Upper lobe of right lung (tissue), 1 donor: ENCODE measurements at places on chromosomes 6 and 20.

GRCh38 chr20:11431621-11432020 is 486.1 kb upstream of the BTBD3 start:
- no peak for DNase-seq

DNA sequence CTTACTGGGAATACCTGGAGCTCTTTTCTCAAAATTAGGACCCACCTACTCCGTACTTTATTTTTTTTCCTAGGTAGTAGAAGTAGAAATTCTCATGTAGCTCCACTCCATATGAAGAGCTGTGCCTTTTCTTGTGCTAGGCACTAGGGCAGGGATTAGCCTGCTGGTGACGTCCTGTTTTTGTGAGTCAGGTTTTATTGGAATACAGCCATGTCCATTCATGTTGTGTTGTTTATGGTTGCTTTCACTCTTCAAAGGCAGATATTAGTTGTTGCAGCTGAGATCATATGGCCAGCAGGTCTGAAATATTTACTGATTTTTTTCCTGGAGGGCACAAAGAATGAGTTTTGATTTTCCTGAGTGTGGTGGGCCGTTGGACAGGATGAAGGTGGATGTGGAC is 20.5 kb downstream of the XRN2 start:
- DNase-seq = no peak

- no peak for DNase-seq
These were observed 4.1 kb downstream of the TSBP1 start for GRCh38 chr6:32367644-32368043.

GRCh38 chr20:37071481-37071911 is 24.3 kb downstream of the RBL1 start:
- no peak for DNase-seq

DNA sequence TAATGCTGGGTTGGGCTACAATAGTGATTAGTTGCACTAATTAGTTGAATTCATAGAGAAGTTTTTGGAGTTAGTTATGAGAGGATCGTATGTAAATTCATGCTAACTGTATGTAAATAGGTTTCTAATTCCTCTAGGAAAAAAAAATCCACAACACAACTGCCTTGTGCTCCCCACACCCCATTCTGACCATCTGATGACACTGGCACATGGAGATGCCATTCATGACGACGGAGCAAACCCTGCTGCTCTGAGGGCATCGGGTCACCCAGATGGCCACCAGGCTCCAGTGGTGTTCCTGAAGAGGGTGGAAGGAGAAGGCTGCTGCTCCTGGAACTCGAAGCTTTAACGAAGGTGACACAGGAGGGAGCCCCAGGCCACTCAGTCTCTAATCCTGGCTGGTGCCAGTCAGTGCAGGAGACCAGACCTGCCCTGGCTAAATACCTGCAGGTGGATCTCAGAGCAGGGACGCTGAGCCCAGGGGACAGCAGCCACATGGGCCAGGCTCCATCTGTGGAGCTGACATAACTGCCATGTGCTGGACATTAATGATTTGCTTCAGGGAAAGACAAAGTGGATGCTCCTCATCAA is 90.3 kb downstream of the FAM50B start:
- no peak for DNase-seq

DNA sequence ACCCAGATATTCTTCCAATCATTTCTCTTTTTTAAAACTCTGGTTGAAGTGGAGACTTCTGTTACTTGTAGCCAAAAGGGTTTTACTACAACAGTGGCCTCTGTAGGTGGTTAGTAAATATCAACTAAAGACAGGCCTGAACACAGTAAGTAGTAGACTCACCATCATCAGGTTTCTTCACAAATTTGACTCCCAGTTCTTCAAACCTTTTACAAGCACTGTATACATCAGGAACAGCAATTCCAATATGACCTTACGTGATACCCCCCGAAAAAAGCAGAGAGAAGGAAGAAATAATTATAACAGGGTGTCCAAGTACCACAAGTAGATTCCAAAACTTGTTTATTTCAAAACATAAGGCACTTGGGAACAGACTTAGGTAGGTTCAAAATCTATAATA is 21.1 kb downstream of the GLO1 start:
- no peak for DNase-seq

- no peak for DNase-seq
These were observed 72.5 kb upstream of the SULF2 start for GRCh38 chr20:47857569-47858464.

DNA sequence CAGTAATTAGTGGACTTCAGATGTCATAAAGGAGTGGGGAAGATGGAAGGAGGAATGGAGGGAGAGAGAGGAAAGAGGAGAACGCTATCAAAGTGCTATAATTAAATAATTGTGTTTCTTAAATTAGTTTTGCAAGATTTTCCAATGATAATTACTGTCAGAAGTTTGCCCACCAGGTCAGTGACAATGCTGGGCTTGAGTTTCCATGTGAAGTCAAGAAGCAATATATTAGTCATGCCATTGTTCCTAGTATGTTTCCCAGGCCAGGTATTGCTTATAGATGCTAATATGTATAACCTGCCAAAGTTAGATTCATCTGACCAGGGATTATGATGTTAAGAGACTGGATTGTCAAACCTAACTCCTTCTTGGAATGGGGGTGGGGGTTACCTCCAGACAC is 131.9 kb downstream of the GJA10 start:
- no peak for DNase-seq

DNA sequence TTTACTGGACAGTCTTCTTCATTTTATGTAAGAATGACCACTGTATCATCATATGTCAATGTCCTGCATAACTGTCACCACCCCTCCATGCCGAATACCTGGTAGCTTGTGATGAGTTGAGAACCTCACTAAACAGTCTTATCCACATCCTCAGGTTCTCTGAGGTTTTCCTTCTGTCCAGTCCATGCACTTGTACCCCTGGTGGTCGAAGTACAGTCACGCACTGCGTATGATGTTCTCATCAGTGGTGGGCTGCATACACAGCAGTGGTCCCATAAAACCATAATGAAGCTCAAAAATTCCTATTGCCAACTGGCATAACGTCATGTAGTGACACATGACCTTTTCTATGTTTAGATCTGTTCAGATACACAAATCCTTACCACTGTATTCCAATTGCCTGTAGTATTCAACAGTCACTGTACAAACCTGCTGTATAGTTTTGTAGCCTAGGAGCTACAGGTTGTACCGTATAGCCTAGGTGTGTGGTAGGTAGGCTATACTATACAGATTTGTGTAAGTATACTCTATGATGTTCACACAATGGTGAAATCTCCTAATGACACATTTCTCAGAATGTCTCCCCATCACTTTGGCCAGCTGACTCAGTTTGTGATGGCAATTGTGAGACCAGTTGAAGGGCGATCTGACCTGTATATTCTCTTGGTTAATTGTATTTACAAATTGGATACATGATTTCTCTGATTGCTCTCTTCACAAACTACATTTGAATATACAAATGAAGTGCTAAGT is 31.3 kb upstream of the SDCBP2 start:
- DNase-seq = no peak
